ENCODE measurements at places on chromosomes 3 and 15. TPM values are rescaled to one million over a fixed set of nuclear protein-coding genes. Genes with fewer than 3 reads are reported as not detected.

The CCDC39 gene
- not detected for total RNA-seq

GRCh38 chr3:155032918-155033317 is 47.2 kb upstream of the MME start:
- DNase-seq = no peak

The FETUB gene
- total RNA-seq = not detected

The TMEM202 gene
- not detected for total RNA-seq

DNA sequence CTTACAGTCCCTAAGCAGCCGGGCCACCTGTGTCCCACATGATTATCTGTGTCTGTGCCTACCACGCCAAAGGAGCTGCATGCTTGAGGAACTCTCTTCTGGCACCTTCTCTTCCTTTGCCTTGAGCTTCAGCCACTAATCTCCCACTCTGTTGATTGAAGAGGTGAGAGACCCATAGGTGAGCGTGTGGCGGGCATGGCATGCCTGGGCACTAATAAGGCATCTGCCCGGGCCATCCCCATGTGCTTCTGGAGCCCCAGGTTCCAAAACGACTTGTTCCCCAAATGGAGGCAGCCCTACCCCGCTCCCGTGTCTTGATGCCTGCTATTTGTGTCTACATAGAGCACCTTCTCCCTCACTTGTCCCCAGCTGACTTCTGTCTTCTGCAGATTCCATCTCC is 13.0 kb downstream of the MCM2 start:
- DNase-seq = no peak

The IFT57 gene
- 18.7 TPM for total RNA-seq

The GOLGA6L7 gene
- not detected for total RNA-seq

- peak; percentile 88 for DNase-seq
These were observed 832 bp downstream of the TGFBR2 start for GRCh38 chr3:30607032-30607833.

The ZNF80 gene
- total RNA-seq = not detected

The ACOX2 gene
- 33.3 TPM for total RNA-seq

- DNase-seq = no peak
These were observed 98.0 kb upstream of the ABHD17C start for GRCh38 chr15:80597076-80597475.

GRCh38 chr3:156812521-156813335 is 13.4 kb upstream of the LEKR1 start:
- no peak for DNase-seq

- no peak for DNase-seq
These were observed 282.5 kb upstream of the STT3B start for GRCh38 chr3:31250116-31250777.

- DNase-seq = no peak
These were observed 35.2 kb upstream of the SMAD3 start for GRCh38 chr15:67030036-67030762.

GRCh38 chr15:96329403-96329981 is 1.0 kb upstream of the NR2F2 start:
- DNase-seq = no peak

DNA sequence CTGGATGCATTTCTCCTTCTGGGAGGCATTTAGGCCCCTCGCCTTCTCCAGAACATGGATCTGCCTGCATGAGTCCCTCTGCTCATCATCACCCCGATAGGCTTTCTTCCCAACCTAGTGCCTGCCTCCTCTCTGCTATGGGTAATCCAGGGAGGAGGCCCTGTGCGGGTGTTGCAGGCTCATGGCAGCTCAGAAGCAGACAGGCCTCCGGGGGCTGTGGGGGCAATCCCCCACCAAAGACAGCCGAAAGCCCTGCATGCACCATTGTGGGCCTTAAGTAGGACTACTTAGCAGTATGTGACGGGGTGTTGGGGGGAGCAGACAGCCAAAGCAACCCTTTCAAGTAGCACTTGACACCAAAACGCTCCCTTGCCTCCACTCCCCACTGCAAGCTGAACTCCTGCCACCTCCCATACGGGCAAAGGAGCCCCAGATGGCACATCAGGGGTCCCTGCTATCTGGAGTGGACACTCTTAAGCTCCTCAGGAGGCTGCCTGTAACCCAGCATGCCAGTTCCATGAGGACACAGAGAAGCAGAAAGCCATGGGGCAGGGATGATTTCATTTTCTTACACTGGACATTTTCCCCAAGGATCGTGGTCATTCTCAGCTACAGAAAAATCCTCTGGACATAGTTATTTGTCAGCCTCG is 98.8 kb upstream of the HACD2 start:
- DNase-seq = no peak

DNA sequence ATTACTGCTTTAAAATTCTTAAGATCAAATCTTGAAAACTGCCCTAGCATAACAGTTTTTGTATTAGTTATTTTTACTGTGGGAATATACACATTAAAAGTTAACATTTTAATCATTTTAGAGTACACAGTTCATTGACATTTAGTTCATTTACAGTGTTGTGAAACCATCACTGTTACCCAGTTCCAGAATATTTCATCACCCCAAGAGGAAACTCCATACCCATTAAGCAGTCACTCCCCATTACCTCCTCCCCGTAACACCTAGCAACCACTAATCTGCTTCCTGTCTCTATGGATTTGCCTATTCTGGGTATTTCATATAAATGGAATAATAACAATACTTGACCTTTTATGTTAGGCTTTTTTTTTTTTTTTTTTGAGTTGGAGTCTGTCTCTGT is 164.1 kb upstream of the LRRFIP2 start:
- DNase-seq = no peak

DNA sequence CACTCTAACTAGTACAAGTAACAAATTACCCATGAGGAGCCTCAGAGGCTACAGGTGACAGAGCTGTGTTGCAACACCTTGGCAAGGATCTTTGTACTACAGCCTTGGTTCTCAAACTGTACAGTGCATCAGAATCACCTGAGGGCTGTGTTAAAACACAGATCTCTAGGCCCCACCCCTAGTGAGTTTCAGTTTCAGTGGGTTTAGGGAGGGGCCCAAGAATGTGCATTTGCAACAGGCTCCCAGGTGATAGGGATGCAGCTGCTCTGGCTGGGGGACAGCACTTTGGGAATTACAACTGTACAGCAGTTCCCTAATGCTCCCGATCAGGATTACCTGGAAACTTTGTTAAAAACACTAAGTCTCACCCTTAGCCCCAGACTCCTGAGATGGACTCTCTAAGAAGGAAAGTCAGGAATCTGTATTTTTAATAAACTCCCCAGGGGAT is 66.1 kb upstream of the NR2F2 start:
- no peak for DNase-seq

DNA sequence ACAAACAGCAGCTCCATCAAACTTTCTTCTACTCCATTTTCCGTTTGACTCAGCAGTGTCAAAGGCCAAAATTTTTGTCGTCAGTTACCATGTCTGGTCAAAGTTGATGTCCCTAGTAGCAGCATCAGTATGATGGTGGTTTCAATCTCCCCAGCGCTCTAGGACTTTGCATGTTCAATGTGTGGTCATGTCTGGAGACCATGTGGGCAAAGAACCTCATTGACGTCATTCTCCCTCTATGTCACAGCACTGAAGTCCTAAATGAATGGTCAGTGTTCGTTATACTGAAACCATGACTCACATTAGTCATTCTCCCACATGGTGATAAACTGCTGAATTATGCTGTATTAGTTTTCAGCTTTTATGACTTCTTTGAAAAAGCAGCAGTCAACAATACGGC is 23.2 kb downstream of the SHC4 start:
- DNase-seq = no peak

The CHRD gene
- 7.8 TPM for total RNA-seq

- DNase-seq = no peak
These were observed 135.4 kb downstream of the KLF13 start for GRCh38 chr15:31461911-31462480.

DNA sequence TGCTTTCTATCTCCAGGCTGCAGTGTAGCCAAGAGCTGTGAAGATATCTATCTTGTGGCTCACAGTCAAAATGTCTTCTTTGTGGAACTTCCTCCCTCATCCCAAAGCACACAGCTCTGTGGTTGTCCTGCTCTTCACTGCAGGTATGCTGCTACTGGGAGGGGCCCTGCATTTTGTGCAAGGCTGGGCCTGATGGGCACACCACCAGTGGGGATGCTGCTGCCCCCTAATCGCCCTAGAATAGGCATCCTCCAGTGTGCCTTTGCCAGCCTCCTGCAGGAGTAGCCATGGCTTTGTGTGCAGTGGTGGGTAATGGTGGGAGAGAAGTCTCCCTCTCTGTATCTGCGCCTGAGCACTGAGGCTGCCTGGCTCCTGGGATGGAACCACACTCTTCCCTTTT is 297.3 kb downstream of the DOCK3 start:
- DNase-seq = no peak

DNA sequence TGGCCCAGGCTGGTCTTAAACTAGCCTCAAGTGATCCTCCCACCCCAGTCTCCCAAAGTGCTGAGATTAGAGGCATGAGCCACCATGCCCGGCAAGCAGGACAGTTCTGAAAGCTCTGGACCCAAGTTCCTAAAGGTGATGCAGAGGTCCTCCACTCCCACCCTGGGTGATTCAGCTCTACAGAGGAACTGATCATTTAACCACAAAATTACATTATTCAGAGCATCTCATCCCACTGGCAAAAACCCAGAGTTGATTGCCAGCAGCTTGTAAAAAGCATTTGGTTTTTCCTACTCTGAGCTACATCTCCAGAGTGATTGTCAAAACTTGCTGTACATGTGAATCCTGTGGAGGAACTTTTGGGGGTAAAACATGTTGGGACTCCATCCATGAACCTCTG is 60.2 kb downstream of the SLTM start:
- DNase-seq = no peak

DNA sequence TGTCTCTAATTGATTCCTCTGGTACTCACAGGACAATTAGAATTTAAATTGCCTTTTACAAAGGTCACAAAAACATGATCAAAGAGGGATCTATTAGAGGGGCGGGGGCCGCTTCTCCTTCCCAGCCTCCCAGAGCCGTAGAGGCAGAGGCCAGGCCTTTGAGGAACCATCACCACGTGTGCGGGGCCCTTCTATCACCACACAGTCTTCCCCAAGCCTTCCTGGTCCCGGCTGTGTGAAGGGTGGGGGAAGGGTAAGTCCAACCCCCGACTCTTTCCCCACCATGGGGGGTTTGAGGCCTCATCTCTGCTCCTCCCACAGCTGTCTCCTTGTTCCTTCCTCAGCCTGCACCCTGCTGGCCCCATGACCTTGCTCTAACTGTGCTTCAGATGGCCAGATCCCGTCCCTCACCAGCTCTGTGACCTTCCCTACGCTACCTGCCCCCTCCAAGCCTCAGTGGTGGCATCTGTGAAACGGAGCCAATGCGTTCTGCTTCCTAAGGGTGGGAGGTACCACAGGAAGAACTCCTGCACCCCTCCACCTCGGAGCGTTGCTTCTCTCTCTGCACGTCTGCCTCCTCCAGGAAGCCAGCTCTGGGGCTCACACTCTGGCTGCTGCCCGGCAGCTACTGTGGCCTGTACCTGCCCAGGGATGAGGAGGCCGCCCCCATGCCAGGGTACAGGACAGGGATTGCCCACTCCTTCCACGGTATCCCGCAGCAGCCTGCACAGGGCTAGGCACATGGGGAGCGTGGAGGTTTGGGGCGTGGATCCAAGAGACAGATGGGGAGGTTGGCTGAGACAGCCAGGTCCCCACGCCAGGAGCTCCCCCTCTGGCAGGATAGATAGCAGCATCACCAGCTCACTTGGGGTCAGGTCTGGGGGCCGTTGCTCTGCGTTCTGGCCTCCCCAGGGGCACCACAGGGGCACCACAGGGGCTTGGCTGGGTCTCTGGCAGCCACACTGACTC is 83.8 kb downstream of the LINGO1 start:
- DNase-seq = no peak

DNA sequence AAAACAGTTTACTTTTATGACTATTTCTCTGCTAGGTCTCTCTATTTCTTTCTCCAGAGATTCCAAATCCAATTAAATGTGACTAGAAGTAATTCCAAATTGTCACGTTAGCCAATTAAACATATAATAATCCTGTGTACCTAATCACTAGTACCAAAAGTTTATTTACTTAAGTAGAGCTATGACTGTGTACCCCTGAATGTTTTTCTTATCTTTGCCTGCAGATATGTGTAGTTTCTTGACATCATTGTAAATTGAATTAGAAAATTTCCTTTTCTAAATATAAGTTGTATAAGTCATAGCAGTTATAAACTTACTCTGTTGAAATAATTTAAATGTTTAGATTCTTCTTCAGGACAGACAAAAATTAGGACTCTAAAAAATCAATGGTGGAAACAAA is 163.3 kb downstream of the SPATA16 start:
- no peak for DNase-seq

The OR5K2 gene
- total RNA-seq = not detected

DNA sequence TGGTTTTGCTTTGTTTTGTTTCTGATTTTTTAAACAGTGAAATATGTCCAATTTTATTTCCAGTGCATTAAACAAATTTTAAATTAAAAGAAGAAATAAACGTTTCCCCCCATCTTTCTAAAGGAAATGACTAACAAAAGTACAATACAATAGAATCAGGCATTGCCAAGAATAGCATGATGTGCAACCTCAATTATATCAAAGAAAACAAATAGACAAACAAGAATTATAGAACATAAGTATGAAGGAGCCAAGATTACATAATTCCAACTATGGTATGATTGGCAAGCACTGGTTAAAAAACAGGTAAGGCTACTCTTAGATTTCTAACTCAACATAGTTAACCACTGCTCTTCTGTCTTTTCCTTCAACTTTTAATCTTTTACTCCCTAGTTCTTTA is 26.4 kb downstream of the TIGIT start:
- DNase-seq = no peak

The PLSCR2 gene
- total RNA-seq = not detected

The FANCD2OS gene
- total RNA-seq = not detected

The GOLGA6L24 gene
- total RNA-seq = not detected

- DNase-seq = no peak
These were observed 426.5 kb upstream of the RASGRP1 start for GRCh38 chr15:38991126-38991525.

The STXBP5L gene
- not detected for total RNA-seq

The CNTN6 gene
- not detected for total RNA-seq

The CYP11A1 gene
- total RNA-seq = 0.51 TPM
